ENCODE measurements at places on chromosomes 13 and 19.
A peak's percentile ranks its signal among the peaks of the same experiment; 100 is the strongest.

- no peak for DNase-seq
Observed at GRCh38 chr19:32566246-32566830, 14.7 kb upstream of the PDCD5 start.

GRCh38 chr13:45280751-45281634 is 60.0 kb downstream of the TPT1 start:
- peak; percentile 94 for DNase-seq

- peak; percentile 61 for DNase-seq
Observed at GRCh38 chr19:57171551-57172081, 4.3 kb upstream of the DUXA start.

GRCh38 chr13:27644302-27644701 is 22.6 kb downstream of the POLR1D start:
- peak; percentile 89 for DNase-seq

DNA sequence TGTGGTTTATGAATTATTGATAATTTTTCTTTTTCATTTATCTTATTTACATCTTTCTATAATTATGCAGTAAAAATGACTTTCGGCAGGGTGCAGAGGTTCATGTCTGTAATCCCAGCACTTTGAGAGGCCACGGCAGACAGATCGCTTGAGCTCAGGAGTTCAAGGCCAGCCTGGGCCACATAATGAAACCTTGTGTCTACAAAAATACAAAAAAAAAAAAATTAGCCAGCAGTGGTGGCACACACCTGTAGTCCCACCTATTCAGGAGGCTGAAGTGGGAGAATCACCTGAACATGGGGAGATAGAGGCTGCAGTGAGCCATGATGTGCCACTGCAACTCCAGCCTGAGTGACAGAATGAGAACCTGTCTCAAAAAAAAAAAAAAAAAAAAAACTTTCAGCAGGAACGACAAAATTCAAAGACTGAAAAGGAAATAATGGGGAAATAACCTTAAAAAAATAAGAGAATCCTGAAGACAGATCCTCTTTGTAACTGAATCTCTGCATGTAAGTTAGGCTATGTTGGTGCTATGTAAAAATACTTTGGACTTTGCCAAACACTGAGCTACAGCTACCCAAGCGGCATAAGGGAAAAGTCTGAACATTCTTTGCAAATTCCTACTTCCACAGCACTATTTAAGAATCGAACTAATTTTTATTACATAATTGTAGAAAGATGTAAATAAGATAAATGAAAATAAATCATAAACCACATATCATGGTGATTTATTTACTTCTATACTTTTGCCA is 36.7 kb upstream of the WDFY2 start:
- no peak for DNase-seq

DNA sequence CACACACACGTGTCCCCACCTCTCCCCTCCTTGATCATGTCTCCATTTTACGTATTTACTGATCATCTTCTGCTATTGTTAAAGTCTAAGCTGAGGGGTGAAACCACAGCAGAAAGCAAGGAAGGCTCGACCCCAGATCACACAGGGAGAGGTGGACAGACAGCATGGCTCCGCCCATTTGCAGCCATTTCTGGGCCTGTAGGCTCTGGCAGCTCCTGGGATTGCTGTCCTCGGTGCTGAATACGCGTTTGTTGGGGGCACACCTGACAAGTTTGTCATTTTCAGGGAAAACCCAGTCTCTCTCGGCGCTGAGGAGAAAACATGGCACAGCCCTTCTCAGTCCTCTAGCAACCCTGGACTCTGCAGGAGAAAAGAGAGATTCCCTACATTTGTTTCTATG is 8.0 kb downstream of the TMEM86B start:
- DNase-seq = peak; percentile 25

DNA sequence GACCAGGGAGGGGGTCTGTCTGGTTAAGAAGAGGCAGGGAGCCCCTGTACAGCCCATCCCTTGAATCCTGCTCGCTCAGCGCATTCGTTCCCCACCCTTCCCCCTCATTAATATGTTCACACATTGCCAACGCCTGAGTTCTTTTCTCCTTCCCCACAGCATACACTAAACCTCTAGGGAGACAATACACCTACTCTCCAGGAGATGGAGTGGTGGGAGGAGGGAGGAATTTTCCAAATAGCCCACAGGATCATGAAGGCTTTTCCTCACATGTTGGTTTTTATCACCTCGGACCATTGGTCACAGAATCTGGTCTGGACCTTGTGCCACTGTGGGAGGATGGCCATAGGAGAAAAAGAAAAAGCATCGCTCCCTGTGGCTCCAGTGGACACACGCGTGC is 294.9 kb downstream of the SHISA2 start:
- DNase-seq = peak; percentile 23

All from astrocyte of the hippocampus (primary cell).